ENCODE measurements at places on chromosomes 4 and X.

- no peak for DNase-seq
These were observed 8.7 kb upstream of the ADH1B start for GRCh38 chr4:99329876-99330275.

DNA sequence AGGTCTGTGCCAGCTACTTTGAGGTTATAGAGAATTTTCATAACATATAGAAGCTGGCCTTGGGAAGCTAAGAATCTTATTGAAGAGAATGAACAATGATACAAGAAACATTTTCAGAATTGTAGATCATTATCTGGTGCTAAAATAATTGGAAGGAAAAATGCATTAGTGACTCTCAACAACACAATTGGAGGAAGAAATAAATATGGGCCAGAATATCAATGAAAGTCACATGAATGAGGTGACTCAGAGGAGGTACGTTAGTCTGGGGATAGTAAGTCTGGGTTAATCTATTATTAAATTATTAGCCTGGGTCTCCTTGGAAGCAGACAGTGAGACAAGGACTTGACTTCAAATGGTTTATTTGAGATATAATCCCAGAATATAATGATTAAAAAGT lies 529.3 kb upstream of the SLIT2 start:
- no peak for DNase-seq

GRCh38 chrX:12142661-12143060 lies 4.4 kb downstream of the FRMPD4 start:
- DNase-seq: no peak

DNA sequence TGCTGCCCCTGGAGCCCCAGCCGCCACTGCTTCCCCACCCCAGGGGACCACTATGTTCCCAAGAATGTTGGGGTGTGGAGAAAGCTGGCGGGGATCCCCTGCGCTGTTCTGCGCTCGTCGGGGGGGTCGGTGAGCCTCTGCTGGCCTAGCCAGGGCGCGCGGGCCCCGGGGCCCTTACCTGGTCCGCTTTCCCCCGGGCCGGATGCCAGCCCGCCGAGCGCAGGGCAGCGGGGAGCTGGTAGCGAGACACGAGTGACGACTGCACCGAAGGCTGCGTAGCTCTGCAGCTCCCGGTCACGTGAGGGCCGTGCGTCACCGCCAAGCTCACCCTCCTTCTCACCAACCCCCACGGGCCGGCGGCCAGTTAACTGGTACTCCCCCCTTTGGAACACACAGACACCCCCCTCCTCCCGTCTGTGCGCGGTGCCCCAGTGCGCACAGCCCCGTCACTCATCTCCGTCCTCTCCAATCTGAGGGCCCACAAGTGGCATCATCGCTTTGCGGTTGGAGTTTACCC lies at the start of gene BEX1:
TSS of gene BEX1 (minus strand) at position 254 of the 517 bp plus-strand sequence. CDS start 897 bp downstream, outside the sequence.
- DNase-seq: peak; percentile 78

DNA sequence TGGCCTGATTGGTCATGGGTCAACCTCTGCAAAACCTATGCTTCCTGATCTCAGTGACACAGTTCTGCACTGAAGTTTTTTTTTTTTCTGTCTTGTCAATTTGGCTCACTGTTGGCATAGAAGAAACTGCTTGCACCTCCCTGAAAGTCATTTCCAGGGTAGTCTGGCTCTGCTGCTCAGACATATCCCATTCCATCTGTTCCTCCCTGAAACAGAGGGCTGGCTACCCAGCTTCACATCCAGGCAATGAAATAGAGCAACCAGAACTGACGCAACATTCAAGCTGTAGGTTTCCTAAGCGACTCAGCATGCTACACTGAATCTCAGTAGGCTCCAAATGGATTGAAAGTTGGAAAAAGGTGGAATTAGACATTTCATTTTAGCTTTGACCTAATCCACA lies 176.8 kb upstream of the MBNL3 start:
- DNase-seq: no peak

- DNase-seq: no peak
These were observed 6.3 kb upstream of the KCNIP4 start for GRCh38 chr4:21954916-21955315.

DNA sequence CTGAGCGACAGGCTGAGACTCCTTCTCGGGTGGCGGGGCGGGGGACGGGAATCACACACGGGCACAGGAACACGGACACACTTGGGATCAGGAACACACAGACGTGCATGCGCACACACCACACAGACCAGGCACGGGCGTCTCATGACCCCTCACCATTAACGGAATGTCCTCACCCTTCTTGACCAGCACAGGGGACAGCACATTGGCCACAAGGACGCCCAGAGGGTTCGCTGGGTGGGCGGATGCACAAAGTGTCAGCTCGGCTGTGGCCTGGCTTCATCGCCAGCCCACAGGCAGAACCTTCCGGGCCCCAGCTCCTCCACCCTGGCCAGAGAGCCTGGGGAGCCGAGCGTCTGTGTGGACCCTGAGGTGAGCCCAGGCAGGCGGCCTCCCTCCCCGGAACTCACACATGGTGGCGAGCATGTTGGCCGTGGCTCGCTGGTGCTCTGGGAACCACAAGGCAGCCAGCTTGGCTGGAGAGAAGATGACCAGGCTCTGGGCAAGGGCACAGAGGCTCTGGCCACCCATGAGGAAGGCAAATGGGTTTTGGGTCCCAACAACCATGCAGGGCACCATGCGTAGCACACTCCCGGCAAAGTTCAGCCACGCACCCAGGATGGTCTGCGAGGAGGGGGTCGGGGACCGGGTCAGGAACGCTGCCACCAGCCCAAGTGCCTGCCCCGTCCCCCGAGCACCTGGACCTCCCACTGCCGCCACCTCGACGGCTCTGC lies 3.1 kb downstream of the SLC49A3 start:
- no peak for DNase-seq

GRCh38 chrX:153514259-153514658 lies 3.2 kb upstream of the ATP2B3 start:
- DNase-seq: no peak

- DNase-seq: no peak
These were observed 67.0 kb downstream of the SLC7A11 start for GRCh38 chr4:138174981-138175794.

DNA sequence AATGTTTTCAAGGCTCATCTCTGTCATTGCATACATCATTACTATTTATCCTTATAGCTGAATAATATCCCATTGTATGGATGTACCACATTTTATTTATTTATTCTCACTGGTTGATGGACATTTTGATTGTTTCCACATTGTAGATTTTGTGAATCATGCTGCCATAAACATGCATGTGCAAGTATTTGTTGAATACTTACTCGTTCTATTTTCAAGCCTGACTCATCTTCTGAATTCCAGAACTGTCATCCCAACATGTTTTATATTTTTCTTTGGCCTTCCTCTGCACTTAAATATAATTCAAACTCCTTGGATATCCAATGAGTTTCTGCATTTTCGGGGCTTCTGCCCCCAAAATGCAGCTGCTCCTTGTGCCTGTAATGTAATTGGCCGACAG lies 77.6 kb downstream of the MXRA5 start:
- no peak for DNase-seq

DNA sequence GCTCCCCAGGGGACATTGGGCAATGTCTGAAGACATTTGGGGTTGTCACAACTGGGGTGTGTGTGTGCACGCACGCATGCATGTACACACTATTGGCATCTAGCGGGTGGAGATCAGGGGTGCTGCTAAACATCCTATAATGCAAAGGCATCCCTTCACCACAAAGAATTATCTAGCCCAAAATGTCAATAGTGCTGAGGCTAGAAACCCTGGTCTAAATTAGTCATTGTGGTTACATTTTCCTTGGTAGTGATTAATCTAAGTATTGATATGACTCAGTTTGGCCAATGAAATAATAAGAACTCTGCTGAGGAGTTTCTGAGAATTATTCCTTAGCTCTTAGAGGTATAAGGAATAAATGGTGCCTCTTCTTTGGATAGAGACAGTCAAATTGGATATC lies 200.2 kb downstream of the CLCN4 start:
- no peak for DNase-seq

DNA sequence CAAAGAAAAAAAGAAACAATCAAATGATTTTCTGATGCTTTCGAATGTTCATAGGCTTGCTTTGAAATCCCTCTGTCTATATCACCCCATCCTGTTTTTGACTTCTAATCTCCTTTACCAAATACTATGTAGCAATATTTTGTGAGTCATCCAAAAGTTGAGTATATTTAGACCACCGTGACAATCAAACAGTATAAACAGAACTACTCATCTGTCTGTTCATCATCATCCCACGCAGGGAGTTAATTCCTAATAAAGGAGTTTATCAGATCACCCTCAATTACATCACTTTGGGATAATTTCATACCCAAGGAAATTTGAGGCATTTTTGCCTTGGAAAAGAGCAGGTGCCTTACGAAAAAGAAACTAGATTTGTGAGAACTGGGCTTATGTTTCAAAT lies 212.9 kb downstream of the CBR4 start:
- no peak for DNase-seq

- DNase-seq: no peak
These were observed 174.0 kb upstream of the LDB2 start for GRCh38 chr4:17072483-17072882.

- no peak for DNase-seq
These were observed 5.2 kb downstream of the DHRSX start for GRCh38 chrX:2495595-2495994.

- no peak for DNase-seq
These were observed 114.7 kb downstream of the COX18 start for GRCh38 chr4:72954811-72955210.

- DNase-seq: no peak
These were observed 36.4 kb upstream of the LCORL start for GRCh38 chr4:18057821-18058533.

DNA sequence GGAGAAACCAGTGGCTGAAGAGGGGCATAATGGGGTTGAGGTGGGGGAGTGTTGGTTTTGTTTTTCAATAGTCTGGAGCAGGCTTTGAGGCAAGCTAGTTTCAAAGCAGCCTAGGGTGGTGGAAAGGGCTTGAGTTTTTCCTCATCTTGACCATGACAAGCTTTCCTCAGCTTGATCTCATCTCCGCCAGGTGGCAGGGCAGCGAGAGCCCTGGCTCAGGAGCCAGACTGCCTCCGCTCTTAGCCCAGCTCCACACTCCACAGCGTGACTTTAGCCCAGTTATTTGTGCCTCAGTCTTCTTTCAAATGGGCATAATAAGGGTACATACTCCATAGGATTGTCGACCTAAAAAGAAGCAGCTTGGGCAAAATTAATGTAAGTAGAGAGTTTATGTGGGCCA lies 29.9 kb upstream of the SOWAHD start:
- DNase-seq: no peak

- DNase-seq: no peak
These were observed 241.9 kb downstream of the ANTXR2 start for GRCh38 chr4:79831119-79831528.

DNA sequence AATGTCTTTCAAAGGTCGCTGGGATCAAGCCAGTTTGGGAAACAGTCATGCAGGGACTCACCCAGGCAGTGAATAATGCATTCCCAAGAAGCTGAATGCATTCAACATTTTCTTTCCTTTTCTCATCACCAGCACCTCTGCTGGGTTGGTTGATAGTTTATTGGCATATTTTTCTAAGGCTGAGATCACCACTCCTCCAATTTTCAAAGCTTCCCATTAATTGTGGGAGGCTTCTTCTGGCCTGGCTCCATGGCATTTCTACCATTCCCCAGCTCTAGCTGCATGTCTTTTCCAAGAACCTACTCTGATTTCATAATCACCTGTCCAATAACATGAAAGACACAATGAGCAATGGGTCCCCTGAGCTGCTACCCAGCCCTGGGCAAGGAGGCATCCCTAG lies 35.8 kb downstream of the CHRDL1 start:
- no peak for DNase-seq

GRCh38 chr4:104967034-104967401 lies 179.7 kb upstream of the TET2 start:
- DNase-seq: no peak

- DNase-seq: no peak
These were observed 64.1 kb upstream of the TENM3 start for GRCh38 chr4:182179105-182179504.

GRCh38 chr4:42167709-42168108 lies 15.3 kb upstream of the BEND4 start:
- no peak for DNase-seq

DNA sequence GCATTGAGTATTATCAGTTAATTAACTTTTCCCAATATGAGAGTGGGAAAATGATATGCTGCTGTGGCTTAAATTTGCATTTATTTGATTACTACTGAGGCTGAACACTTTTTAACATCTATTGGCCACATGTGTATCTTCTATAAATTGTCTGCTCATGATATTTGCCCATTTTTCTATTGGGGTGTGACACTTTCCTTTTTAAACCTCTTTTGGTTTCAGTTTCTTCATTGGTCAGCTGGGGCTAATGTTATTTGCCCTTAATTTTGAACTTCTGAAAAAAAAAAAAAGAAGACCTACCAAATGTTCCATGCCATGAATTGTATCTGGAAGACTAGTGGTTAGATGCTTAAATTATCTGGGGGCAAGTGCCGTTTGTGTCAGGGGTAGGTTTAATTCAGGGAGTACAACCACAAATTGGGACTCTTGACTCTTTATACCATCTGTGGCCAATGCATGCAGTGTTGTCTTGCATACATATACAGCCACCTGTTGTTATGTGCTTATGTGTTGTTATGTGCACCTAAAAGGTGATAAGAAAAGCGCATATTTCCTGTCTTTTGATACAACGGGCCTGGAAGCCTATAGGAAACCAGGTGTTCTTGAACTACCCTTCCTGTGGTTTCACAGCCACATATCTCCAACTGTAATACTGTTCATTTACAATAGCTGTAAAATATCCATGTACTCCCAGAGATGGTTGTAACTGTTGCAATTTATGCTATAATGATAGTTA lies 49.0 kb downstream of the SH2D1A start:
- DNase-seq: no peak

GRCh38 chrX:129996120-129996519 lies 13.7 kb downstream of the BCORL1 start:
- no peak for DNase-seq
